ENCODE measurements at places on chromosomes 5 and 9.

DNA sequence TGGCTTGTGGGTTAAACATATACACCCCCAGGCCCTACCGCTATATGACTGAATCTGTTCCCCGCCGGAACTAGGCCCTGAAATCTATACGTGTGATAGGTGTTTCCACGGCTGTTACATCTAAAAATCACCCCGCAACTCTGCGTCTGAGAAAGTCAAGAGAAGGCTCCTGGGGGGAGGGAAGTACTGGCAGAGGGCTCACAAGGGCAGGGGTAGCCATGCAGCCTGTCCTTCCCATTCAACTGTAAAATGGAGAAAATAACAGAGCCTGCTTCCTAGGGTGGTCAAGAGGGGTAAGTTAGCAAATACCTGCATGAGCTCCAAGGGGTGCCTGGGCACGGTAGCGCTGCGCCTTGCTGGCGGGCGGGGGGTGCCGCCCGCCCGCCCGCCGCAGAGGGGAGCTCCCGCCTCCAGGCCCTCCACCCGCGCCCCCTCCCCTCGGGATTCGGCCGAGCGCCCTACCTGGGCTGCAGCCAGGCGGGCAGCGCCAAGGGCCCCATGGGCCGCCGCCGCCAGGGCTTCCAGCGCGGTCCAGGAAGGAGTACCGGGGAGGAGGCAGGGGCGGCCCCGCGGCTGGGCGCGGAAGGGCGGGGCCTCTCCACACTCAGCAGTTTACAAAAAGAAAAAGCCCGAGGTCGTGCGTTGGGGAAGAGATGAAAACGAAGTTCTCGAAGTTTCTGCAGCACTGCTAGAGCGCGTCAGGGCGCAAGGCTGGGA, at the start of gene HACD4:
TSS of gene HACD4 (minus strand) at position 550 of the 717 bp plus-strand sequence. CDS start at position 500, 50 bp downstream.
- DNase-seq, result peak; percentile 75

DNA sequence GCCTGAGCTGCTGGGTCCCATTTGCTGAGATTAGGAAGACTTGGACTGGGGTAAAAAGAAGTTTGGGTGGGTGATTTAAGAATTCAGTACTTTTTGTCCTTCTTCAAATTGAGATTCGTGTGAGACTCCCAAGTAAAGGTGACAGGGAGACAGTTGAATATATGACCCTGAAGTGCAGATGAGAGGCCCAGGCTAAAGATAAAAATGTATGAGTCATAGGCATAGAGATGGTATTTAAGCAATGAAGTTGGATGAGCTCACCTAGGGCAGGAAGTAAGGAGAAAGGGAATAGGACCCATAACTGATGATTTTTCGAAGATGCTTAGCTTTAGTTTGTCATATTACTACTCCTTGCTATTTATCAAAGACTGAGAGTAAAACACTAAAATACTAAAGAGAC, 255.9 kb upstream of the ADRA1B start:
- DNase-seq, result no peak

DNA sequence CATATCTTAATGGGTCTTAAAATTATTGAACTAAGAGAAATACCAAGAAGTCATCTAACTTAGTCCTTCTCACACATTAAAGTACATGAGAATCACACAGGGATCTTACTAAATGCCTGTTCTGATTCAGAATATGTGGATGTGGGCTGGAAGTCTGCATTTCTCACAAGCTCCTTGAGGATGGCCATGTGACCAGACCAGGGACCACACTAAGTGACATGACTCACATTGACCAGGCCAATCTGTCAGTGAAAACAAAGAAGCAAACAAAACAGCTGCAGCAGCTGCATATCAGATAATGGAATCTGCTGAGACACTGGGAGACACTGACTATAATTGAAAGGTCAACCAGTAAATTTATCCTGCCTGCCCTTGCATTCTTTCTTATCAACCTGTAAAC, 110.5 kb downstream of the ADAMTS12 start:
- no peak for DNase-seq

- DNase-seq, result no peak
Observed at GRCh38 chr5:147384346-147385193, 125.3 kb downstream of the DPYSL3 start.

GRCh38 chr9:87765521-87765920, 39.6 kb downstream of the CTSL start:
- DNase-seq, result no peak

GRCh38 chr9:12863618-12864017, 88.8 kb downstream of the LURAP1L start:
- no peak for DNase-seq

DNA sequence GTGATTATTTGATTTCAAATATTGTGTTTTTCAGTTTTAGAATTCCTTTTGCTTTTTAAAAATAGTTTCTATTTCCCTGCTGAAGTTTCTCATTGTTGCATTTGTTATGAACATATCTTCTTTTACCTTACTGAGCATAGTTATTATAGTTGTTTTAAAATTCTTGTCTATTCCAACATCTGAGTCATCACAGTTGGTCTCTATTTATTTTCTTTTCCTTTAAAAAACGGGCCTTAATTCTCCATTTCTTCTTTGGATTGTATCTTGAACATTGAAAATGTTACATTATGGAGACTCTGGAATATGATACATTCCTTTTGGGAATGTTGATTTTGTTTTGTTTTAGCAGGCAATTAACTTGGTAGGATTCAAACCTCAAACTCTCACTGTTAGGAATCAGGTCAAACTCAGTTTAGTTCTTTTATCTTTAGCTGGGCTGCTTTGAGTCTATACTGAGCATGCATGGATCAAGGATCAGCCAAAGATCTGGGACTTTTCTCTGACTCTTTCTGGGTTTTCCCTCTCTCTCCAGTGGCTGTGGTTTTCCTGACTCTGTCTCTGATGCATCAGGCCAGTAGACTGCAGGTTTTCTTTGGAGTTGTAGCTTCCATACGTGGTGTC, 70.3 kb downstream of the TEK start:
- DNase-seq, result no peak

DNA sequence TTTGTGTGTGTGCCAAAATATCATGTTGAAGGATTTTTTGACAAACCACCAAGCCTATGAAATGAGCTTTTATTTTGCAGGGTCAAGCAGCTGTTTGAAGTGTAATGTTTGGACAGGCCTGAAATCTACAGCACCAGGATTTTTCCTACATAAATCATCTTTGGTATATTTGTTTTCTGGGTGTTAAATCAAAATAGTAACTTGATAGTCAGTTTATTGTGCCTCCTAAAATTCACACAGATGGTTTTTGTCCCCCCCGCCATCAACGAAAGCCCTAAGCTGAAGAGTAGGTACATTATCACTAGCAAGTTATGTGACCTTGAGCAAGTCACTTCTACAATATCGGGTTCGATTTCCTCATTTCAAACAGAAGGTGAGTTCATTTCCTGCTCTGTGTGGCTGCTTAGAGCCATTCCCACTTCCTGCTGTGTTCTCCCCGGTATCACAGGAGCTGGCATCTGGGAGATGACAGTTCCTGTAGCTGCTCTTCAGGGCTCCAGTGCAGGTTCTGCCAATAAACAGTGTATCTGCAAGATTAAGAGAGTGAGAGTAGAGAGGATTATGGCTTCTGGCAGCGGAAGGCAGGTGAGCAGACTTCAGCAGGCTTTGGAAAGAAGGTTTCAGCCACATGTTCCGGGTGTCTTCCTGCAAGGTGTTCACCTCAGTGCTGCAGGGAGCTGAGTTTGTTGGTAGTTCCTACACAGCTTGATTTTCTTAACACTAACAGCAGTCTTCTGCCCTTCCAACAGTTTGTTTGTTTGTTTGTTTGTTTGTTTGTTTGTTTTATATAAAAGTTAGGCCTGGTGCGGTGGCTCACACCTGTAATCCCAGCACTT, 48.4 kb upstream of the GNE start:
- DNase-seq, result no peak

- no peak for DNase-seq
Observed at GRCh38 chr5:92801911-92802310, 779.1 kb downstream of the NR2F1-AS1 start.

- no peak for DNase-seq
Observed at GRCh38 chr9:22374051-22374450, 72.6 kb upstream of the DMRTA1 start.

DNA sequence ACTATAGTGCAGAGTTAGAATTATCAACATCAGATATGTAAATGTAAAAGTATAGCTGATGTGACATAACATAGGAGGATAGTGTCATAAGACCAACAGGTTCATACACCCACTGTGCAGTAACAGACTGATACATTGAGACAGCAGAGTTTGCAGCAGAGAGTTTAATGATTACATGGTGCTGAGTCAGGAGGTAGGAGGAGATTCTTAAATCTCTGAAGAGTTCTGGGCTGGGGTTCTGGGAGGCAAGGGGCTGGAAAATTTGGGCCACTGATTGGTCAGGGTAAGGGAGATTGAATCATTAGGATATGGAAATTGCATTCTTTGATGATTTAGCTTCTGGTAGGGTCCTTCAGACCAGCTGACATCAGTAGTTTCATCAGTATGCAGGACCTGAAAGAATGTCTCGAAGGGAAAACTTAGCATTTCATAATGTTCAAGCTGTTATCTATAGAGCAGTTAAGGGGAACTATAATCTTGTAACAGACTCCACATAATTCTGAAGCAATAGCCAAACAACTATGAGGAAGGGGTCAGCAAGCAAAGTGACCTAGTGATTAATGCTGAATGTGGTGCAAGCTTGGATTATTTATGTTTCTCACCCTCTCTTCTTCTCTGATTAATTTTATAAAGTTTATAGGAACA, 35.6 kb downstream of the CCL28 start:
- no peak for DNase-seq

- no peak for DNase-seq
Observed at GRCh38 chr9:100674419-100675122, 96.7 kb downstream of the CAVIN4 start.

DNA sequence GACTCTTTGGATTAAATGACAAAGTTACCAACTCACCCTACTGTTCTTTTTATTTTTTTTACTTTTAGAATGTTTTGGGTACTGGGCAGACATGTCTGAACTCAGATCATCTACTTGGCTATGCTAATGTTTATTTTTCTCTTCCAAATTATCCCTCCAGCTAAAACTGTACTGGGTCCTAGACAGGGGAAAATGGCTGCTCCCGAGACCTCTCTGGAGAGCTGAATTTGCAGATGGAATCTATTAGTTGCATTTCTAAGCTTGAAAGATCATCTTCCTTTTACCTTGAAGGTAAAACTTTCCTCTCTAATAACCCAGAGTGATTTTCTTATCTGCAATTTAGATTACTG, 197.5 kb upstream of the SEMA6A start:
- DNase-seq, result no peak

GRCh38 chr5:127447827-127448226, 69.6 kb upstream of the PRRC1 start:
- DNase-seq, result no peak

- DNase-seq, result no peak
Observed at GRCh38 chr9:21465859-21466518, 16.1 kb downstream of the IFNE start.

- no peak for DNase-seq
Observed at GRCh38 chr5:83720836-83721537, at the start of gene HAPLN1. Gene HAPLN1, minus strand, starts transcription at chr5:83720855. Its CDS starts 47,332 bp downstream, at chr5:83673523.

- no peak for DNase-seq
Observed at GRCh38 chr5:73031839-73032238, 76.0 kb downstream of the FCHO2 start.

DNA sequence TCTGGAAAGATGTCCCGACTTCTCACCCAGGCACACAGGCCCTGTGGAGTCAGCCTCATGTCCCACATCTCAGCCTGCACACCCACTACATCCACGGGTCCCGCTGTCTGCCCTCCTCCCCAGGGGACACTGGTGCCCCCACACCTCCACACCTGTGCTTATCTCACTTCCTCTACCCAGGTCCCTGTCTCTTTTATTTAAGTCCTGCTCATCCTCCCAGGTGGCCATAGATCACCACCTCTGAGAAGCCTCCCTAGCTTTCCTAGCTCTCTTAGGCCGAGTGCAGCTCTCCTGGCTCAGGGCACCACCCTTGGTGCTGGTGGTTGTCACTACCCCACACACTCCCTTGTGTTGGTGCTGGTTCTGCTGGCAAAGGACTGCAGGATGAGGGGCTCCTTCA, 143.6 kb upstream of the PITX1 start:
- DNase-seq, result no peak

DNA sequence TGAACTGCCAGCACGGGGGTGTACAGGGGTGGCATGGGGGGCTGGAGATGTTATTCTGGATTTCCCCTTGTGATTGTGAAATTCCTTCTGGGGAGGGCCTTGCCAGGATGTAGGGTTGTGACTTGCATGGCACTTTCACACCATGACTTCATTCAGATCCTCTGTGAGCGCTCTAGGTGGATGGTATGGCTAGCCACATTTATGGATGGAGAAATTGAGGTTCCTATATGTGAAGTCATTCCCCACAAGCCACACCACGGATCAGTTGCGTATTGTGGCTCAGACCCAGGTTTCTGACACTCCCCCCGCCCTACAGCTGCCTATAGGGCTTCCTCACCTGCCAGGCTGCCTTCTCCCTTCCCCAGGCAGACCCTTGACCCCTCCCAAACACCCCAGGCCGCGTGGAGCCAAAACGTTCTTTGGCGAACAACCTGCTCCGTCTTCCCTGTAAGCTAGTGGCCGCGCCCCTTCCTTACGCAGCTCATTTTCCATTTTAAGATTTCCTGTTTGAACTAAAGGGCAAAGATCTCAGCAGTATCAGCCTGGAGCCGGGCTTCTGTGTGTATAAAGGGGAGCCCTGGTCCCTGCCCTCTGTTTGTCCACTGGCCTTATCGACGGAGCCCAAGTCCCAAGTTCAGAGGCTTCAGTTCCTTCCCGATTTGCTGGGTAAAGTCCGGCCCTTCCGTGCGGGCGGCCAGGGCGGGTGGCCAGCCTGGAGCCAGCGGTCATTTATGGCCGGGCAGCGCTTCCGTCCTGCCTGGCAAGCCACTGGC, 97.8 kb upstream of the KLF4 start:
- no peak for DNase-seq

DNA sequence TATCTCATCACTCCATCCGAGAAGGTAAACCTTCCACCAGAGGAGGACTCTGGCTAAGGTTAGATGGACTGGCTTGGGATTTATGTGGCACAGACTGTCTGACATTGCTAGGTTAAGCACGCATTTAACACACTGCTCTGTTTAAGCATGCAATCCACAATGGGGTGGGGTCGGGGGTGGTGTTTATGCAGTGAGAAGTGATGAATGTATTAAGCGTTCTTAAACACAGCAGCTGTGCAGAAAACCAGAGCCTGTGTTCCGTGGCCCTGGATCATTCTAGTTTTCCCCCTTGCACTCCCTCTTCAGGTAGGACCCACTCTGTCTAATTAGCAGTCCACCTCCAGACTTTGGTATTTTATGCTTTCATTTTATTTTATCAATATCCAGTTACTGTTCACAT, 46.4 kb downstream of the STXBP1 start:
- DNase-seq, result no peak

- peak; percentile 7 for DNase-seq
Observed at GRCh38 chr5:855771-856530, 5.2 kb upstream of the ZDHHC11 start.

GRCh38 chr5:105407200-105407599, 1844.6 kb upstream of the NUDT12 start:
- no peak for DNase-seq

GRCh38 chr5:14715481-14715880, 51.0 kb downstream of the OTULIN start:
- DNase-seq, result no peak

DNA sequence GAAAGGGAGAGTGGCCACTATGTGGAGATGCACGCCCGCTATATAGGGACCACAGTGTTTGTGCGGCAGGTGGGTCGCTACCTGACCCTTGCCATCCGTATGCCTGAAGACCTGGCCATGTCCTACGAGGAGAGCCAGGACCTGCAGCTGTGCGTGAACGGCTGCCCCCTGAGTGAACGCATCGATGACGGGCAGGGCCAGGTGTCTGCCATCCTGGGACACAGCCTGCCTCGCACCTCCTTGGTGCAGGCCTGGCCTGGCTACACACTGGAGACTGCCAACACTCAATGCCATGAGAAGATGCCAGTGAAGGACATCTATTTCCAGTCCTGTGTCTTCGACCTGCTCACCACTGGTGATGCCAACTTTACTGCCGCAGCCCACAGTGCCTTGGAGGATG, 19.8 kb downstream of the RGMB start:
- no peak for DNase-seq
